ENCODE measurements at places on chromosomes 7 and 10.

GRCh38 chr7:84250452-84250851, 55.9 kb upstream of the SEMA3A start:
- no peak for DNase-seq

DNA sequence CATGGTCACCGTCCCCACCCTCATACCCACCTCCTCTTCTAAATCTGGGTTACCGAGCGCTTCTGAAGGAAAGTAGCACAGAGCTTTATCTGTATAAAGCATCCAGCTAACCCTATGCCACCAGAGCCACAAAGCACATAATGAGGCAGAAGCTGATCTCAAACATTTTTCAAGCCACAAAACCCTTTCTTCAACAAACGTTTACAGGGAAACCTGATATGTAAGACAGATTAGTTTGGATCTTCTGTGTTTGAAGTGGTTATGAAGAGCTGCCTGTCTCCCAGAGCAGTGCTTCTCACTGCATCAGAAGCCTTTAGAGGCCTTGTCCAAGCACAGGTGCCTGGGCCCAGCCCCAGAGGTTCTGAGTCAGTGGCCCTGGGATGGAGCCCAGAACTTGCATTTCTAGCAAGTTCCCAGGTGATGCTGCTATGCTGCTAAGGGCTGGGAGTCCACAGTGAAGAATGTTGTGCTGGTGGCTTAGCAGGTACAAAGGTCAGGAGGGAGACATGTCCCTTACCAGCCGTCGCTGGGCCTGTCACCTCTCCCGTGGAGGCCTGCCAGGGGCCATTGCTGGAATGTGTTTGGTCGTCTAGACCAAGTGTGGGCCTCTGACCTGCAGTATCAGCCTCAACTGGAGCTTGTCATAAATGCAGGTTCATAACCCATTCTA, 90.4 kb downstream of the TAF3 start:
- no peak for DNase-seq

DNA sequence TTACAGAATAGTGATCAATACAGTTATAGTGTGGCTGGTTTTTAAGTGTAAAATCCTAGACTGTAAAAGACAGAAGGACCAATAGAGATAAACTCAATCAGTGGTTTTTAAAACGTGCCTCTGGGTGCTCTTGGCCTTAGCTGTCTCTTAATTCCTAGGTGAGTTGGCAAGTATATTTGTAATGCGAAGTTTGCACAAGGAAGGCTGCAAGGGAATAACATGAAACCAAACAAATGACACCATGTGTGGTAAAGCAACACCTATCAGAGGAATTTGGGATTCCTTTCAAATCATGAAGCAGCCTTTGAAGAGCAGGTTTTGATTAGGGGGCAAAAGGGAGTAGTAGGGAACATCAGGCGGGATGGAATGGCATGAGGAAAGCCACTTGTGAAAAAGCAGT, 284.6 kb downstream of the INHBA start:
- DNase-seq, result no peak

- no peak for DNase-seq
Measured at GRCh38 chr10:100380400-100380799, 33.4 kb downstream of the SCD start.

- no peak for DNase-seq
Measured at GRCh38 chr7:919924-920341, 34.5 kb downstream of the ADAP1 start.

DNA sequence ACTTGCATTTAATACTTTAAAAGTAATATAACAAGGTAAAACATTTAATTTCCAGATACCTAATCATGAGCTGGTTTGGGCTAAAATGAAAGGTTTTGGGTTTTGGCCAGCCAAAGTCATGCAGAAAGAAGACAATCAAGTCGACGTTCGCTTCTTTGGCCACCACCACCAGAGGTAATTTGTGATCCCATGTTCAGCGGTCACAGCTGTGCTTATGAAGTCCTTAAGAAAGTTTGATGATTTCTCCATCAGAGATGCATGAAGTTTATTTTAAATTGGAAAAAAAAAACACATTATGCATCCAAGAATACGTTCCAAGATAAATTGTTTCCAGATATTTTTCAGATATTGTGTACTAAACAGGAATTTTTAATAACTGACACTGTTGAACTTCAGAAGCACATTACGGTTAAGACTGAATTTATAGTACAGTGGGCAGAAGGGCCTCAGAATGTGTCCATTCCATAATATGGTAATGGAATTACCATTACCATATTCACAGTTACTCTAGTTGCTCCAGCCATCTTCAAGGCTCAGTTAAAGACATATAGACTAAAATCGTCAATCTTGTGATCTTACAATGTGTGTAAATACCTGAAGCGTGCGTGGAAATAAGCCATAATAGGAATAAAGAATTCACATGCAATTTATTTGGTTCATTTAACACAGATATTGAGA, 106.8 kb downstream of the ZMYND11 start:
- no peak for DNase-seq

DNA sequence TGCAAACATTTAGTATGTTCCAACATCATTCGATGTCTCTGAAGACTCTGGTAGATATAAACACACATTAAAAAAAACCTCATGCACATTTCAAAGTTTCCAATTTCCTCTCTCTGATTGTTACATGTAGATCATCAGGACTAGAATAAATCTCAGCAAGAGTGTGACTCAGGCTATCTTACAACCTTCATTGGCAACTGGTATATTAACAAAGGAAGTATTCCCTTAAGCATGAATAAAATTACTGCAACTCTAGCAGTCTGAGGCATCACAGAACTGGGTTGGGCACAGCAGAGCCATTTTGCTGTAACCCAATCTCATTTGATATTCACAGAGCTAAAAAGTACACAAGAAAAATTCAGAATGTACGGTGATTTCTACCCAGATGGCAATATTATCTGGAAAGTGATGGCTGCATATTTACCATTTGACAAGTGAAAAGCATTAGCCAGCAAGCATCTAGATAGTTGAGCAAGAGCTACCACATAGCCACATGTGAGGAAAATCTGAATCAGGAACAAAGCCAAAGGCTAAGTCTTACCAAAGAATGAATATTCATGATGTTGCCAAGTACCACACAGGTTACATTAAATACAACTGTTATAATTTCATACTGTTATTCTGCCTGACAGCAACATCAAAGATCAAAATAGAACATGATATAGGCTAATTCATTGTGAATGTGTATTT, 232.2 kb downstream of the CRPPA start:
- no peak for DNase-seq

GRCh38 chr7:45686441-45687184, 112.4 kb downstream of the ADCY1 start:
- DNase-seq, result no peak

DNA sequence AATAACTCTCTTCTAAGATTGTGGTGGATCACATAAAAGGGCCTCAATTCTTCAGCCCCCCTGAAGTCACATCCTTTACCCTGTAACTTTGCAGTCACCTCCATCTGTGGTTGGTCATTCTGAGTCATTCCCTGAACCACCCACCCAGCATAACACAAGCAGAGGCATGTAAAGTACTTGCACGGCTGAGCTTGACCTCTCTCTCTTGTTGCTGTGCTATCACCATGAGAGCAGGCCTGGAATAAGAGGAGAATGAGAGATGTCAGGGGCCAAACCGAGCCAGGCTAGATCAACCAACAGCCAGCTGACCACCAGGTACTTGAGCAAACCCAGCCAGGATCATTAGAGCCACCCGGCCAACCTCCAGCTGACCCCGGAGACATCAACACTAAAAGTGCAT, 13.5 kb upstream of the STK17A start:
- no peak for DNase-seq

- DNase-seq, result no peak
Measured at GRCh38 chr7:148987751-148988512, 40.4 kb downstream of the PDIA4 start.
